ENCODE measurements at places on chromosomes 1 and 21.

DNA sequence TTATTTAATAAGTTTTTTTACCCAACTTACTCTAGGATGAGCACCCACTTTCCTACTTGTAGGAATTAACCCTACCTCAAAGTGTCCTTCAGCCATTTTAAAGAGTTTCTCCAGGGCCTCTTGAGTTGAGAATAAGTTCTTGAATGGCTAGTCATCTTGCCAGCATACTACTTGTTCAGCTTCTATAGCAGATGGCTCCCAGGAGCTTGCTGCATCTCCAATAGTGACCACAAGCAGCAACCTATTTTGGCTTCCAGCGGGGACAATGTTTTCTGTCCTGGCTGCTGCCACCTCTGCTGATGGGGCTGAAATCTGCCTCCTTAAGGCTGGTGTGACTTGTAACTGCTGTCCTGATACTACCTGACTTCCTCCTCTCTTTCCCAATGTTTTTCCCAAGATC, 20.8 kb upstream of the PIK3R3 start:
- DNase-seq: no peak

- DNase-seq: no peak
These were observed 1048.7 kb downstream of the ADGRL2 start for GRCh38 chr1:82849460-82849859.

DNA sequence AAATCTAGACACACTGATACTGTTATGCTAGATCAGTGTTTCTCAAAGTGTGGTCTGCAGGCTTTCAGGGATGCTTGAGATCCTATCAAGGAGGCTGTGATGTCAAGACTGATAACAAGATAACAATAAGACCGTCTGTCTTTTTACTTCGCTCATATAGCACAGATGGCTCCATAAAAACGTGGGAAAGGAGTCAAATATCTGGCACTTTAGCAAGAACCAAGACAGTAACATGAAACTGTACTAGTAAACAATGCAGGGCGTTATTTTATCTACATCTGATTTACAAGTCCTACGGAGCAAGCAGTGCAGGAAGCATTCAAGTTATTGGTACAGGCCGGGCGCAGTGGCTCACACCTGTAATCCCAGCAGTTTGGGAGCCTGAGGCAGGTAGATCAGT, 3.6 kb upstream of the SPRR3 start:
- no peak for DNase-seq

DNA sequence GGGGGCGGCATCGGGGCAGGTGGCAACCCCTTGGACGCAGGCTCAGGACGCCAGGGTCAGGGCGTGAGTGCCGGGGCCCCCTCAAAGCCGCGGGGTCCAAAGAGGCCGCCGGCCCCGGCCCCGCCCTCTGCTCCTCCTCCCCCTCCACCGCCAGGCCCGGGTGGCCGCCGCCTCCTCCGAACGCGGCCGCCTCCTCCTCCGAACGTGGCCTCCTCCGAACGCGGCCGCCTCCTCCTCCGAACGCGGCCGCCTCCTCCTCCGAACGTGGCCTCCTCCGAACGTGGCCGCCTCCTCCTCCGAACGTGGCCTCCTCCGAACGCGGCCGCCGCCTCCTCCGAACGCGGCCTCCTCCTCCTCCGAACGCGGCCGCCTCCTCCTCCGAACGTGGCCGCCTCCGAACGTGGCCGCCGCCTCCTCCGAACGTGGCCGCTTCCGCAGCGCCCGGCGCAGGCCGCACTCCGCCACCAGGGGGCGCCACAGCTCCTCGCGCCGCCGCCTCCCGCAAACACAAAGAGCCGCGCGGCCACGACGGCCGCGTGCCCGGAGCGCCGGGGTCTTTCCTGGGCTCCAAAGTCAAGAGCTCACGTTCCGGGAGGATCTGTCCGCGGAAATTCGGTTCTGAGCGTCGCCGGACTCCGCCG, 19.3 kb upstream of the SAMD11 start:
- DNase-seq: peak; percentile 55

DNA sequence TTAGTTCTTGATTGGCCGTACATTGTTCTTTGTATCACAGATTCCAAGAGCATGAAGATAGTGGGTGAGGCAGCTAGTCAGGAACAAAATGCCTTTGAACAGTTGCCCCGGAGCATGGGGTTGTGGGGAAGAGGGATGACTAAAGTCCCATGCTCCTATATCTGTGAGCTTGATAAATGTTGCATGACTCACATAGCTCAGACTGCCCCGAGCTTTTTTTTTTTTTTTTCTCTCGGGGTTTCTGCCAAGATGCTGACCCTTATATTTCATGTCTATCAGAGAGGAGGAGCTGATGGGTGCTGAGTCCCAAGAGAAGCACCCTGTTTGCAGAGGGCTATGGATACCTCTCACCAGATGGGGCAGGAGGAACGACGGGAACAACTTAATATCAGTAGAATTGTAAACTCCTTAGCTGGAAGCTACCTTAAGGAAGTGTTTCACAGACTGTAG, 40.6 kb downstream of the SRRM1 start:
- peak; percentile 94 for DNase-seq

DNA sequence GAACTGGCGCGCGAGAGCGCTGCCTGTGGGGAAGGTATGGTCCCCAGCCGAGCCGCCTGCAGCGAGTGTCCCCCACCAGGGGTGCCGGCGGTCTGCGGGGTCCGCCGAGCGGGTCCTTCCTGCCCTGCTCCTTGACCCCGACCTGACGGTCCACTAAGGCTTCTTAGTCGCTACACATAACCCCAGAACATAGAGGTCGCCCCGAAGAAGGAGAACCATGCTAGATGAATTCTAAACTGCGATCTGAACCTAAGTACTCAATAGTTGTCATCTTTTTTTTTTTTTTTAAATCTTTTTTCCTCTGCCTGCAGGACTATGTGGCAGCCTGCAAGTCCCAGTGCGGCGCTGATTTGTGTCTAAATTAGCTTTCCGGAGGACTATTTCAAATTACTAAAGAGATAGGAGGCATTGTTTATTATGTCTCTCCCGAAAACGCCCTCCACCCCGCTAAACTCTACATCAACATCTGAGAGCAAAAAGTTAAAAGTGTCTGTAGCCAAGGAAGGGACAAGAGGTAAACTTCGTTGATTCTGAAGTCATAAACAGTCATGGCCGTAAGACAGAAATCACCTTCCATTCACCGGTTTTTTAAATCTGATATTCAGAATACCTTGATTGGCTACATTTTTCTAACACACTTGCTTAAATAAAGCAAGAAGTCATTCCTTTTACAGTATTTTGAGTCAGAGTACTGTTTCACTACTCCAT, 476 bp downstream of the AXDND1 start:
- DNase-seq: no peak

GRCh38 chr1:61152469-61153105, 70.2 kb downstream of the NFIA start:
- DNase-seq: no peak
